Muscle of leg (tissue), 16 donors: ENCODE measurements at places on chromosomes 6 and 20.

GRCh38 chr20:18031888-18032509, 25.7 kb downstream of the OVOL2 start:
- no peak for DNase-seq

GRCh38 chr6:168216751-168217191, 102.8 kb downstream of the DACT2 start:
- DNase-seq = peak; percentile 51

DNA sequence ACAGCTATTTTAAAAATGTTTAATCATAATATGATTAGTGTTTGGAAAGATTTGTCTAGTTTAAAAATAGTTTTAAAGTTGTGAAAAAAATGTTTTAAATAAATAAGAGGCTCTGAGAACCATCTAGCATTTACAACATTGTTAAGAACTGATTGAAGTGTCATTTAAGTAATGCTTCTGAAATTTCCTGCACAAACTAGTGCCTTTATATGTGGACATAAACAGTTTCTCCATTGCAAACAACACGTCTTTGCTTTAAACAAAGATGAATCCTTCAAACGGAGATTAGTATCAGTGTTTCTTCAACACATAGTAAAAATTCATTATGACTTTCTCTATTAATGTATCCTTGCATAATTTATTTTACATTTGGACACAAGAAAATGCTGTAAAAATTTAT, 45.9 kb upstream of the ID4 start:
- no peak for DNase-seq

- DNase-seq = no peak
Observed at GRCh38 chr6:80183019-80183795, 76.7 kb downstream of the BCKDHB start.

- DNase-seq = no peak
Observed at GRCh38 chr6:1796706-1797529, 187.2 kb downstream of the FOXC1 start.

DNA sequence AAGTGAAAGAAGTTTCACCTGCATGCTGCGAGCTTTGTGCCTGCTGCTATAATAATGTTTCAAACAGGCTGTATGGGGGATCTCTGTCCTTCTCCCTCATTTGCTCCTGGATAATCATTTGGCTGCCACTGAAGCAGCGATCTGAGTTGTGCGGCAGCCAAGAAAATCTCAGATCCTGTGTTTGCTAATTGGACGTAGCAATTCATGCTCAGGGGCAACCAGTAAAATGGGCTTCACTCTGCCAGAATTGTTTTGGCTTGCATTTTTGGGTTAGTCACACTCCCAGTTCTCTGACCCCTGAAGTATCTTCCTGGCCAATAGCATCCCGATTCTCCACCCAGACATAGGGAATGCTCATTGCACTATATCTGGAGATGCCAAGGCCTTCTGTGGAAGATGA, 13.7 kb upstream of the STXBP5 start:
- DNase-seq = no peak

- no peak for DNase-seq
Observed at GRCh38 chr6:150971219-150971618, 105.7 kb downstream of the MTHFD1L start.

GRCh38 chr6:89927791-89928550, 33.7 kb downstream of the GJA10 start:
- no peak for DNase-seq

DNA sequence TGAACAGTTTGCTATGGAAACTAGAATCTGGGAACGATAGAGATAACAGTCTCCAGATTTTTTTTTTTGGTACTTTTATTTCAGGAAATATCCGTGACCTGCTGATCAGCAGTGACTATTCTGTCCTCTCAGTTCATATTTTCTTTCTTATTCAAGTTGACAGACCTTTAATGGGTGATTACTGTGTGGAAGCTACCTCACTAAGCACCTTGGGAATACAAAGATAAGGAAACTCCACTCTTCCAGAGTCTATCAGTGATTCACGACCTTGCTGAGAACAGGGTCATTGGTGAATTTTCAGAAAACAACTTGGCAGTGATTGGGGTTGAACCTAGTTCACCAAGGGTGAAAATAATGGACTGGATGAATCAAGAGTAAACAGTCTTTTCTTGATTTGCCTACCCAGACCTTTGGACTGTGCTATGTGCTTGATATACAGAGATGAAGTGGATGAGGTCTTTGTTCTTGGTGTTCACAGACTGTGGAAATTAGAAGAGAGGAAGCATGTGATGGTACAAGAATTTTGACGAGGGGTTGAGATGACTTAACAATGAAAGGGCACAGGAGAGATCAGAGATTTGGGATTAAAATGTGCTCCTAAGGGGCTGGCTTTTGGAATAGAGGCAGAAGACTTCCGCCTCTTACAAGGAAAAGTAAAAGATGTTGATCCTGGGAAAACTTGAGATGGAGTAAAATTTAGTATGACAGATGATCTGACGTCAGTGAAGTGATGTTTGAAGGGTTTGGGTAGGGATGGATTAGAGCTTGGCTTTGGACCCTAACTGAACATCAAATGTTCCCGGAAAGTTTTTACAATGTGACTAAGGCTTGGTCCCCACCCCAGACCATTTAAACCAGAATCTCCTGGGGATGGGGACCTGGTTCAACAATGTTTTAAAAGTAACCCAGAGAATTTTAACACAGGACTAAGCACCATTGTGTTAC, 1.2 kb downstream of the KAT14 start:
- no peak for DNase-seq

GRCh38 chr6:2542858-2543218, 207.9 kb downstream of the MYLK4 start:
- no peak for DNase-seq

DNA sequence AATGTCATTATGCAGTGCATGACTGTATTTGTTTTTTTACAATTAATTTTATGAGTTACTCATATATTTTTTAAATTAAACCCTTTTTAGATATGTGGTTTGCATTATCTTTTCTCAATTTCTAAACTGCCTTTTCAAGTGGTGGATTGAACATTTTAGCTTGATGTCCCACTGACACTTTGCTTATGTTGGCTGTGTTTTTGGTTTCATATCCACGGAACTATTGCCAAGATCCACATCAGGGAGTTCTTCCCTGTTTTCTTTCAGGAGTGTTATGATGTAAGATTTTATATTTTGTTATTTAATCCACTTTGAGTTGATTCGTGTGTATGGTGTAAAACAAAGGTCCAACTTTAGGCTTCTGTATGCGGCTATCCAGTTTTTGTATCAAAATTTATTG, 1144.9 kb upstream of the EYS start:
- no peak for DNase-seq

DNA sequence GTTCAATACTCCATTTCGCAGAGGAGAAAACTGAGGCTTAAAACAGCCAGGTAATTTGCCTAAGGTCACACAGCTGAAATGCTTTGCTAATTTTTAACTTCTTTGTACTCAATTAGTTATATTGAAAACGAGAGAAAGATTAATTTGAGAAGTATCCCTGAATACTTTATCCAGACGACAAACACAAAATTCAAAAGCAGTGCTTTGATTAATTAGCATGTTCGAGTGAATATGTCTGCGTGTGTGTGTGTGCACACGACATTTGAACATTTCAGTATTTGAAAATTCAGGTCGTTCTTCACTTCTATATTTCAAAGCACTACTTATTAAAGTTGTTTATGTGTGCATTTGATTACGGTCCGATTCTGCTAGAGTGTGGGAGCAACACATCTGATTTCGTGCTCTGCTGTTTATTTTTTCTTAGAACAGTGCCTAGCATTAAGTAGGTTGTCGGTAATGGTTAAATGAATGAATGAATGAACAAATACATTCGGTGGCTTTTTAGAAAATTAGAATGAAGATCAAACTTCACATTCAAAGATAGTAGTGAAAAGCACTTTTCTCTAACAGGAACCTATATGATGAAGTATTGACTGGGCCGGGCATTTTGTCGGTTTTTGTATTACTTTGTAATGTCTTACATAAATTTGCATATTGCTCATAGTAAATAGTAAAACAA, 36.9 kb upstream of the SYNCRIP start:
- peak; percentile 19 for DNase-seq
